ENCODE measurements at places on chromosomes 6 and 20.

DNA sequence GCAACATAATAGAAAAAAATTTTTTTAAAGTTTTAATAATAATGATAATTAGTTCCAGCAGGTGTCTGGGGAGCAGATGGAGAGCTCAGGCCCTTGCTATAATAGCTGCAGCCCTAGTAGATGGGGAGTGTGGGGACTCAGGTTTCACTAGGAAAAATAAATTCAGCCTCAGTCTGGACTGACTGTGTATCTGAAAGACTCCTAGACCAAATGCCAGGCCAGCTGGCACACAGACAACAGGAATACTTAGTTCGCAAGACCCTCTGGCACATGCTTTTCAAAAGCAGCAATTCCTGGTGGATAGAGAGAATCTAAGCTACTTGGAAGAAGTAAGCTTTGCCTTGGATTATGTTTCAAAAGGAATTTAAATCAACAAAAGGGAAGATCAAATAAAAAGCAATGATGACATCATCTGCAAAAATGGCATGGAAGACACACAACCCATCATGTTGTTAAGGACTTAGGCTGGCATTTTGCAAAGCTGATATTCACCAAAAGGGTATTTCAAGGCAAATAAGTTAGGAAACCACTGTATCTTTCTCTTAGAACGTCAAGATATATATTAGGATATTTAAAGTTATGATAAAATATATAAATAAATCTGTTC, 107.8 kb downstream of the RNGTT start:
- no peak for DNase-seq

DNA sequence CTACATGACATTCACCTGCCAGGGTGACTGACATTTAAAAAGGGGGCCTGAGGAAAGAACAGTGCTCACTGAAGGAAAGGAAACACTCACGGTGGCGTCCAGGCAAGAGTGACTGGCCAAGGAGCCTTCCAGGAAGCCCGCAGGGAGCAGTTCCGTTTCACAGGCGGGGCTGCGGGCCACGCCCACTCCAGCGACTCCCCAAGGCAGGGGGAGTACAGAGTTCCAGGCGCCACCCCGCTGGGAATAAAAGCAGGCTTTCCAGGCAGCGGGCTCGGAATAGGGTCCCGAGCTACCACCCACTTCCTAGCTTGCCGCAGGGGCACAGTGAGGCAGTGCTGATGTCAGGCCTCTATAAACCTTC, 34.2 kb downstream of the PKIG start:
- DNase-seq, result no peak

GRCh38 chr6:132007474-132008190, 56.5 kb upstream of the CCN2 start:
- no peak for DNase-seq

DNA sequence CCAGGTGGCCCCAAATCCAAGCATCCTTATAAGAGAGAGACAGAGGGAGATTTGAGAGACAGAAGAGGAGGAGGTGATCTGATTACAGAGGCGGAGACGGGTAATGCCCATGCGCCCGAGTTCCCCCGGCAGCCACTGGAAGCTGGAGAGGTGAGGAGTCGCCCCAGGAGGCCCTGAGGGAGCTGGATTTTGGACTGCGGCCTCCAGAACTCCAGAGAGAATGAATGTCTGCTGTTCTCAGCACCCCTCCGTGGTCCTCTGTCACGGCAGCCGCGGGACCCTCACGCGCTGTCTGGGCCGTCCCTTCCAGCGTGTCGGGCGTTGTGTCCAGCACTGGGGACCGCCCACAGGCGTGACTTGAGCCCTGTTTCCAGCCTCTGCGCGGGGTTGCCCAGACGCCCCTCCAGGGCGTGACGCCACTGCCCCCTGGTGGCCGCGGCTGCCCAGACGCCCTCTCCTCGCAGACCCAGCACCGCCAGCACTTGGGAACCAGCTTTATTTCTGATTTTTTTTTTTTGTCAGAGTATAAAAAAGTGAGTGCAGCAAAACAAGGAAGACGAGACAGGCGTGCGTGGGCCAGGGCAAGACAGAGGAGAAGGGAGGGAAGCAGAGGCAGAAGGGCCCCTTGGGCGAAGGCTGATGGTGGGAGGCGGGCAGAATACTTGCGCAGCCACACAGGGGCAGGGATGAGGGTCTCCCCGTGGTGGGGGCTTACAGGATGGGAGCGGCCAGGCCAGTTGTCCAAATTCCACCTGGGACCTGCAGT, 4.1 kb upstream of the ZNF512B start:
- peak; percentile 85 for DNase-seq

GRCh38 chr6:107661291-107661690, 162.8 kb downstream of the SCML4 start:
- no peak for DNase-seq

- DNase-seq, result no peak
Observed at GRCh38 chr20:58402305-58402704, 13.3 kb downstream of the VAPB start.

GRCh38 chr6:50850223-50851048, 31.8 kb downstream of the TFAP2B start:
- no peak for DNase-seq

DNA sequence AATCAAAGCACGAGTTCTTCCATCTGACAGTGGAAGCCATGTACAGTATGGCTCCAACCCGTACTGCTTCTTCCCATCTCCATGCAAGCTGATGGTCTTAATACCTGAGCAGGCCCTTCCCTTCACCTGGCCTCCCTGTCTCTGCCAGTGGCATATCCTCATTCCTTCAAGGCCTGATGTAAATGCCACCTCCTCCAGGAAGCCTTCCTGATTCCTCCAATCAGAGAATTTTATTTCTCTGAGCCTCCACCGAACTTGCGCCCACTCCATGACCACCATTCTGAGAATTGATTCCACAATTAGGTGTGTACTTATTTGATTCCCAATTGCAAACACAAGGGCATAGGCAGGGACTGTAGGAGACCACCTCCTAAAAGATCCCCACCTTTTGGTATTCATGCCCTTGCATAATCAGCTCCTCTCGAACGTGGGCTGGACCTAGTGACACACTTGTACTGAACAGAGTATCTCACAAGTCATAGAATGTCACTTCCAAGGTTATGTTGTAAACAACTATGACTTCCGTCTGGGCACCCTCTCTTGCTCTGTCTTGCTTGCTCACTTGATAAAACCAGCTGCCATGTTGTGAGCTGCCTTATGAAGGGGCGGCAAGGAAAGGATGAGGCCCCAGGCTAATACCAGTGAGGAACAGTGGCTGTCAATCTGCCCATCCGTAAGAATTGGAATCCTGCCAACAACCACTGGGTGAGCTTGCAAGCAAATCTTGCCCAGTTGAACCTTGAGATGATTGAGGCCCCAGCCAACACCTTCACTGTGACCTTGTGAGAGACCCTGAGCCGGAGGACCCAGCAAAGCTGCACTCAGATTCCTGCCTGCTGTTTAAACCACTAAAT, 38.8 kb downstream of the CPNE5 start:
- DNase-seq, result no peak

DNA sequence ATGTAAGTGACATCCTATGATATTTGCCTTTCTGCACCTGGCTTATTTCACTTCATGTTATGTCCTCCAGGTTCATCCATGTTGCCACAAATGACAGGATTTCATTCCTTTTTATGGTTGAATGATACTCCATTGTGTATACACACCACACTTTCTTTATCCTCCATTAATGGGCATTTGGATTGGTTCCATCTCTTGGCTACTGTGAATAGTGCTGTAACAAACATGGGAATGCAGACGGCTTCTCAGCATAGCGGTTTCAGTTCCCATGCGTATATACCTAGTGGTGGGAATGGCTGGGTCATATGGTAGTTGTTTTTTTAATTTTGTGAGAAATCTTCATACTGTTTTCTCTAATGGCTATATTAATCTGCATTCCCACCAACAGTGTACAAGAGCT, 14.8 kb downstream of the MTHFD1L start:
- no peak for DNase-seq

- DNase-seq, result no peak
Observed at GRCh38 chr6:119895626-119896025, 546.1 kb upstream of the MAN1A1 start.

GRCh38 chr6:150764334-150765066, 101.0 kb upstream of the MTHFD1L start:
- DNase-seq, result no peak

GRCh38 chr6:1554476-1555310, 55.0 kb upstream of the FOXC1 start:
- peak; percentile 60 for DNase-seq

GRCh38 chr6:71463061-71463460, 174.4 kb downstream of the OGFRL1 start:
- DNase-seq, result no peak

- no peak for DNase-seq
Observed at GRCh38 chr20:37406010-37406998, 60.4 kb downstream of the SRC start.

- no peak for DNase-seq
Observed at GRCh38 chr6:97427648-97428047, 144.6 kb upstream of the MMS22L start.

- DNase-seq, result no peak
Observed at GRCh38 chr6:130617658-130618057, 209.5 kb upstream of the SMLR1 start.

DNA sequence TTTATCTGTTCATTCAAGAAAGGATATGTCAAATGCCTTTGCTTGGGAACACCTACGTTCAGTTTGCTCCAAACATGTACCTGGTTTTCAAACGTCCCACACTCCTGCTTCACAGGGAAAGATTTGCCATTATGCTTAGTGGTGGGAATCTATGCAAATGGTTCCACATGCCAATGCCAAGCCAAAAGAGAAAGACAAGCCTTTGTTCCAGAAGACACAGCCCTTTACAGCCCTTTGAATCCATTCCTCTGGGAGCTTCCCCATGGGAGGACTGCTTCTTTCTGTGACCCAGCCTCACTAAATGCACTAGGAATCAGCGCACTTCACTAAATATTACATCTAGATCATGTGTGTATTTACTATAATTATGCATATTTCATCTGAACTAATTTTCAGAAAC, 619.5 kb downstream of the PRKN start:
- no peak for DNase-seq

GRCh38 chr20:42258564-42259302, 640.6 kb upstream of the CHD6 start:
- no peak for DNase-seq

- DNase-seq, result no peak
Observed at GRCh38 chr20:33669873-33670640, 3.3 kb downstream of the ACTL10 start.

GRCh38 chr20:62618611-62619529, 23.4 kb upstream of the SLCO4A1 start:
- DNase-seq, result no peak

- no peak for DNase-seq
Observed at GRCh38 chr6:165634101-165634880, 28.8 kb downstream of the PDE10A start.

DNA sequence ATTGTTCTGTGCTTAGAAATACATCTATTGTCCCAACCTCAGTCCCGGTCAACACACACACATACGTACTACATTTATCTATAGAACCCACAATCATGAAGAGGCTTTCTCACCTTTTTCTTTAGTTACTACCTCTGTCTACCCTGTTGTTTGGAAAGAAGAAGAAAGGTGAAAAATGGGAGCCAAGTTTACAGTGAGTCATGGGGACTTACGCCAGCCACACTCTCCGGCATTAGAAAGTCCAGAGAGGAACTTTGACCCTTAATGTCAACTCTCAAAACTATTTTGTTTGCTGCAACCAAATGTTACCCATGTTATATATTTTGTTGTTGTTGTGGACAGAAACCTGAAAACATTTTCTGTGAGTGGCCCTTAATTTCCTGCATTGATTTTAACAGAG, 259.1 kb downstream of the ZFAND3 start:
- DNase-seq, result no peak

GRCh38 chr20:38875175-38875993, 50.8 kb upstream of the FAM83D start:
- peak; percentile 72 for DNase-seq

GRCh38 chr6:16731478-16732051, 29.7 kb downstream of the ATXN1 start:
- DNase-seq, result no peak

GRCh38 chr6:154440422-154441043, 70.0 kb downstream of the CNKSR3 start:
- no peak for DNase-seq

DNA sequence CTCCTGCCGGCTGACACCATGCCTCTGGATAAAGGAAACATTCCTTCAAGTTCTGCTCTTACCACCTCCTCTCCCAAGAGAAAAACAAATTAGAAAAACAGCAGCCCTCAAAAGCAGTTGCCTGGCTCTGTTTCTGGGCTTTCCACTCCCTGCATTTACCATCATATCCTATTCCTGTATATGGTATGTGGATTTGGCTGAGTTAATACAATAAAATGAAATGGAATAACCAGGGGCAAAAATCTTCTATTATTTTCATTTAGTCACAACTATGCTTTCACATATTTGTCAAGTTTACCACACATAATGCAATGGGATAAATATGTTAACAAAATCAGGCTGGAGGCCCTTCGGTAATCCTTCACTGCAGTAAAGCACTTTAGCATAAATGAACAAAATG, 34.3 kb downstream of the COL12A1 start:
- DNase-seq, result no peak

GRCh38 chr20:36259177-36260061, 23.1 kb downstream of the AAR2 start:
- DNase-seq, result no peak

GRCh38 chr6:108588586-108588985, 27.9 kb downstream of the FOXO3 start:
- no peak for DNase-seq

- no peak for DNase-seq
Observed at GRCh38 chr6:126396131-126396530, 56.2 kb downstream of the CENPW start.

All from T-cell (primary cell).